ENCODE measurements at places on chromosomes 6 and 20.
A peak's percentile ranks its signal among the peaks of the same experiment; 100 is the strongest.

DNA sequence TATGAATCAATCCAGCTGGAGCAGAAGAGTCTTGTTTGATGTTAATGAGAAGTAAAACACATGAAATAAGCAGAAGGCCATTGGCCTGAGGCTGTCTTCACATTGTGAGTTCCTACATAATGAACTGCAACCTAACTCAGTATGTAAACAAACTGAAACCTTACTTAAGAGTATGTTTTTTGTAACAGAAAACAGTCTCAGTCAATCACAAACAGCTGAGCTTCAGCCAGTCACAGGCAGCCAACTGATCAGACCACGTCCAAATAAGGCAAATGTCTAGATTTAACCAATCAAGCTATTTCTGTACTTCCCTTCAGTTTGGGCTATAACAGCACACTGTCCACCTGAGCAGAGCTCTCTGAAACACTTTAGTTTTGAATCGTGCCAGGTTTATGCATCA is 234.7 kb downstream of the TRDN start:
- no peak for DNase-seq

DNA sequence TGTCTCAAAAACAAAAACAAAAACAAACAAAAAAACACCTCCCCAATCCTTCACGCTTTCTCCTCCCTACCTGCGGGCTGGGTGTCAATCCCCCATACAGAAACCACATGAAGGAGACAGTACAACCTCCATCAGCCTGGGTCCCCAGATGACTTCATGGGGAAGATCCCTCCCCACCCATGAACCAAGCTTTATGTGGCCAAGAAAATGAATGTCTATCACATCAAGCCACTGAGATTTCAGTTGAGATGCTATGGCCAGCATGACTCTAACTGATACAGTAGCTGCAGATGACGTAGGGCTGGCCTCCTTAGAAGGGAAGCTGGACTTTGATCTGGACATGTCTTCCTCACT is 21.2 kb upstream of the BNIP5 start:
- DNase-seq = no peak

GRCh38 chr6:19519941-19520340 is 317.2 kb upstream of the ID4 start:
- DNase-seq = no peak

- no peak for DNase-seq
Observed at GRCh38 chr6:167722634-167723309, 103.9 kb upstream of the AFDN start.

- DNase-seq = no peak
Observed at GRCh38 chr20:13684566-13685222, 46.0 kb upstream of the TASP1 start.

GRCh38 chr6:39357998-39358686 is 35.6 kb upstream of the KCNK16 start:
- no peak for DNase-seq

DNA sequence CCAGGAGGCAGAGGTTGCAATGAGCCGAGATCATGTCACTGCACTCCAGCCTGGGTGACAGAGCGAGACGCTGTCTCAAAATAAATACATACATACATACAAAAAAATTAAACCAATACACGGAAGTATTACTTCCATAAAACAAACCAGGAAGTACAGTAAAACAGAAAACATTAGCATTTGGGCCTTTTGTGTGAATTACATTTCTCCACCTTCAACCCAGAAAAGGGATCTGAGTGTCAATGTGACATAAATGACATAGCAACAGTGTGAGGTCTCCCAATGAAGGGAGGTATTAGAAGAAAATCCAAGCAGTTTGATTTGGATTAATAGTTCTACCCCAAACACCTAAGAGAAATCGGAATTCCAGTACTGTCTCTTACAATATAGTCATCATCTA is 10.1 kb downstream of the CSNK2A1 start:
- no peak for DNase-seq

GRCh38 chr6:149852881-149853280 is 11.3 kb downstream of the LRP11 start:
- DNase-seq = no peak

- DNase-seq = no peak
Observed at GRCh38 chr6:52424513-52424912, 4.4 kb downstream of the EFHC1 start.

DNA sequence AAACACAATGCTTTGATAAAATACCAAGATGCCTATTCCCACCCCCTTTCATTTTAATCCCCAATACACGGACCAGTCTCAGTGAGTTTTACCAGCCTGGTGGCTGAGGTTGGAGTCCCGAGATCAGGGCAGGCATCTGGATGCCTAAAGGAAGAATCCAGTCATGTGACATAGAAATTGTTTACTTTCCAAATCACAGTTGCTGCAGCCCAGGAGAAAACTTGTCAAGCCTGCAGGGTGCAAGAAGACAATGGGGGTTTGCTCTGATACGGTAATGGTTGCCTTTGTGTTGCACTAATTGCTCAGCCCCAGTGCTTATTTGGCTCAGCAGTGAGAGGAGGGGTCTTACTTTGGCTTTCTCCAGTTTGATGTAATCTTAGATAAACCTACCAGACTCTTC is 308.5 kb upstream of the POU3F2 start:
- peak; percentile 56 for DNase-seq

DNA sequence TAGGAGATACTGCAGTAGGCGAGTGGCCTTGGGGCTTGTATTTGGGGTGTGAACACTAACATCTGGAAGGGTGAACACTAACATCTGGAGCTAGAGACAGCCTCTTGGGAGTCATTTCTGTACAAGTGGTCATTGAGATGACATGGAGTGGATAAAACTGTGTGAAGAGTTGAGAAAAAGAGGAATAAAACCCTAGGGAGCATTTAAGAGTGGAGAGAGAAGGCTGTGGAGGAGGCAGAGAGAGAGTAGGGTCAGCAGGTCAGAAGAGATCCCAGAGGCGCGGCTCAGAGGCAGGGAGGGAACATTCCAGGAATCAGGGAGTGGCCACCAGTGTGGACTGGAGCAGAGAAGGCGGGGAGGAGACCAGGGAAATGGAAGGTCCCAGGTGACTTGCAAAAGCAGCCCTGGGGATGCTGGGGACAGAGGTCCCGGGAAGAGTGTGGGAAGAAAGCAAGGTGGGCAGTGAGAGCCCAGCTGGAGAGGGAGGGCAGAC is 202.0 kb upstream of the RNF24 start:
- no peak for DNase-seq

DNA sequence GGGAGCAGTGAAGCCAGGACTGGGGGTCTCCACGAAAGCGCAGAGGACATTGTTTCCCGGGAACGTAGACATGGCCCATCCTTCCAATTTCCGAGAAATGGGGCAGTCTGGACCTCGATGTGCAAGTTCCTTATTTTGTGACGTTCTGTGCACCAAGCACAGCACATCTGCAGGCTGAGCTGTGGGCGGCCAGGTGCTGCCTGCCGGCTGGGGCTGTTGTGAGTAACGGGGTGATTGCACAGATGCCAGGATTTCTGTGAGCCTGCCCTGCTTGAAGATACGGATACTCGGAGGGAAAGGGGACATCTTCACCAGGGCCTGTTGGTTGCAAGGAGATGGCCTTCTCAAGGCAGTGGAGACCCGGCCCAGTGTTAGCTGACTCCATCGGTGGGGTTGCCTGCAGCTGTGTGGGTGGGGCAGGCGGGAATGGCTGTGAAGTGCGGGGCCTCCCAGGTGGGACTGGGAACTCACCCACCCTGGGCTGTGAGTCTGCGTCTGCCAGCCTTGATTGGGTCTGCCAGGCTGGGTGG is 27.6 kb downstream of the CDH4 start:
- DNase-seq = no peak

All from H1 (cell line).